ENCODE measurements at places on chromosomes 5 and 9.
A peak's percentile ranks its signal among the peaks of the same experiment; 100 is the strongest.

DNA sequence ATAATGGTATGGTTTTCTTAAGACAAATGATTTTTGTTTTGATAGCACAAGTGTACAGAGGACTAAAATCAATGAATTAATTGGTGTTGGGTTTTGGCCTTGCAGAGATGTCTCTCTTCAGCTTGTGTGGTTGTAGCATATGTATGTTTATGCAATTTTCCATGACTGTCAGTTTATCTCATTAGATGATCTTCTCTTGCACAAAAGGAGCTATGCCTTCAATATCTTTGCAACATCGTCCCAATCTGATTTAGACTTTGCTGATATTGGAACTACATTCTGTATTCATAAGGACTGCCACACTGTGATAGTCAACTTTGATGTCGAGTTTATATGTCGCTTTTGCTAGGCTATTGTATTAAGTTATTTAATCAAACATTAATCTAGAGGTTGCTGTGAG, 140.0 kb upstream of the TAF11L2 start:
- no peak for DNase-seq

DNA sequence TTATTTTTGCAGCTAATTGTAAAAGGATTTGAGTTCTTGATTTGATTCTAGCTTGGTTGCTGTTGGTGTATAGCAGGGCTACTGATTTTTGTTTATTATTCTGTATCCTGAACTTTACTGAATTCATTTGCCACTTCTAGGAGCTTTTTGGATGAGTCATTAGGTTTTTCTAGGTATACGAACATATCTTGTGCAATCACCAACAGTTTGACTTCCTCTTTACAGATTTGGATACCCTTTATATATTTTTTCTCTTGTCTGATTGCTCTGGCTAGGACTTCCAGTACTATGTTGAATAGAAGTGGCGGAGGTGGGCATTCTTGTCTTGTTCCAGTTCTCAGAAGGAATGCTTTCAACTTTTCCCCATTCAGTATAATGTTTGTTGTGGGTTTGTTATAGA, 210.8 kb downstream of the FGF10 start:
- no peak for DNase-seq

GRCh38 chr5:132470596-132470995, 20.0 kb downstream of the IRF1 start:
- no peak for DNase-seq

DNA sequence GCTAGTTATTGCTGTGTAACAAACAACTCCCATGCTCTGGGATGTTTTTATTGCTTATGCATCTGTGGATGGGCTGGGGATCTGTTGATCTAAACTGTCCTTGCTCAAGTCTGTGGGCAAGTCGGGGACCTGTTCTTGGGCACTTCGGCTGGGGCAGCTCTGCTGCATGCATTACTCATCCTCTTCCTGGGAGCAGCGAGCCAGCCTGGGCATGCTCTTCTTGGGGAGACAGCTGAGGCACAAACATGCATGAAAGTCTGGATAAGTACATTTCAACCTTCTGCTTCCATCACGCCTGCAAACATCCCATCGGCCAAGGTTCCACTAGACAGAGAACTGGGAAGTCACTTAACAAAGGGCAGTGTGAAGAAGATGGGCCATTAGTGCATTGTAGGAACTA, 66.3 kb downstream of the ANKRD33B start:
- DNase-seq: no peak

- peak; percentile 39 for DNase-seq
Measured at GRCh38 chr5:66307647-66308241, 163.6 kb downstream of the SREK1 start.

DNA sequence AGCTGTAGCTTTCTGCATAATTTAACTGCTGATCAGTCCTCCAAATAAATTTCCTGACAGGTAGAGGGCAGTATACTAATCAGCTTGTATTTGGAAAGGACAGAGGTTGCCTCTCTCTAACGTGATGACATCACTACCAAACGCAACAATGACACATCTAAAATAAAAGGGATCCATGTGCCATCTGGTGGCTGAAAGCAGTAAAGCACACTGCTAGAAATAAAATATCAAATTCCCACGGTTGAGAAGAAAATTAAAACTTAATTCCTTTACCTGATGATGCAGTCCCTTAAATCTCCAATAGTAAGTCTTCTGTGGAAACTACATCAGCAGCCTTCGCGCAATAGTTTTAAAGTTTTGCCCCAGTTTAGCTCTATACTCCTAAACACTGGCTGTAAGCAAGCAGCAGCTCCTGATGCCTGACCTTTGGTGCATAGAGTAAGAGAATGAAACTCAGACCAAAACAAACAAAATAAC, 54.5 kb downstream of the DIAPH1 start:
- peak; percentile 86 for DNase-seq

GRCh38 chr5:151958111-151958510, 33.5 kb upstream of the GLRA1 start:
- DNase-seq: no peak

DNA sequence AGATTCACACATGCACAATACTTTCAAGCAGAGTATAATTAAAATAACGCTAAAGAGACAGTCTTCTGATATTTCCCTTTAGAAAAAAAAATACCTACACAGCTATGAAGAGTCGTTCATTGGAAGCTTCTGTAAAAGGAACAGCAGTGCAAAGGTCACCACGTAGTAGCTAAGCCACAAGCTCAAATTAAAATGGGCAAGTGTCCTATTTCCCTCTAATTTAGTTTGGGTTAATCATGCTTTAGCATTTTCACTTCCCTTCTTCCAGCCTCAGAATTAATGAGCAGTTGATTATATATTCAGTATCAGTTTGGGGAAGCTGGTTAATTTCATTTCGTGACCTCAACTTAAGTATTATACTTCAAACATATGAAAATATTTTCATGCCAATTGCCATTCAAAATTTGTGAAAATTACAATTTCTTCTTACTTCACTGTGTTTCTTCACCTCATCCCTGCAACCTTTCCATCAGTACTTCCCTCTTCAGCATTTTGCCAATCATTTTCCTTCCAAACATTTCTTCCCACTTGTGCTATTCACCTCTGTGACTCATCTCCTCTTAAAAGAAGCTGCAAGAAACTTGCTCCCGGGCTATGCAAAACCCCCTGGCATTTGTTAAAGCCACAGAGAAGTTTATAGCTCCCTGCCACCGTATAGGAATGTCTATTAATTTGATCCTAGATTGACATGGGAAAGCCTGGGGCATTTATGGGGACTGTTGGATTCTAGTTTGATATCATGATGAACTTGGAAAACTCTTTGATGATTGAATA, 83.0 kb downstream of the DMRTA1 start:
- DNase-seq: no peak

DNA sequence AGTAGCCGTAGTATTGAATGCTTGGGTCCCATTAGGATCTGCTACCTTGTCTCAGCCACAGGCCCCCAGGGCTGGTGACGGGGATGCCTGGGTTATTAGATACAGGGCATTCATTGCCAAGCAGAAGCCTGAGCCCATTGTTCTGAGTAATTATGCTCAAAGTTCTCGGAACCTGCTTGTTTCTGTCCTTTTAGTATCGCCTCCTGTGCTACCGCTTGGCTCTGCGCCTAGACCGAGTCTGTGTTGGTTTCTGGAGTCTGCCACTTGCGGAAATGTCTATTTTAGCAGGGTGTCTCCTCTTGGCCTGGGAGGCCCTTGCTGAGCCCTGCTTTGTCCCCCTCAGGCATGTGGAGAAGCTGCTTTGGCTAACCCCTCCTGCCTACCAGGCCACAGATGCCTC, 506.1 kb downstream of the BNC2 start:
- DNase-seq: no peak

DNA sequence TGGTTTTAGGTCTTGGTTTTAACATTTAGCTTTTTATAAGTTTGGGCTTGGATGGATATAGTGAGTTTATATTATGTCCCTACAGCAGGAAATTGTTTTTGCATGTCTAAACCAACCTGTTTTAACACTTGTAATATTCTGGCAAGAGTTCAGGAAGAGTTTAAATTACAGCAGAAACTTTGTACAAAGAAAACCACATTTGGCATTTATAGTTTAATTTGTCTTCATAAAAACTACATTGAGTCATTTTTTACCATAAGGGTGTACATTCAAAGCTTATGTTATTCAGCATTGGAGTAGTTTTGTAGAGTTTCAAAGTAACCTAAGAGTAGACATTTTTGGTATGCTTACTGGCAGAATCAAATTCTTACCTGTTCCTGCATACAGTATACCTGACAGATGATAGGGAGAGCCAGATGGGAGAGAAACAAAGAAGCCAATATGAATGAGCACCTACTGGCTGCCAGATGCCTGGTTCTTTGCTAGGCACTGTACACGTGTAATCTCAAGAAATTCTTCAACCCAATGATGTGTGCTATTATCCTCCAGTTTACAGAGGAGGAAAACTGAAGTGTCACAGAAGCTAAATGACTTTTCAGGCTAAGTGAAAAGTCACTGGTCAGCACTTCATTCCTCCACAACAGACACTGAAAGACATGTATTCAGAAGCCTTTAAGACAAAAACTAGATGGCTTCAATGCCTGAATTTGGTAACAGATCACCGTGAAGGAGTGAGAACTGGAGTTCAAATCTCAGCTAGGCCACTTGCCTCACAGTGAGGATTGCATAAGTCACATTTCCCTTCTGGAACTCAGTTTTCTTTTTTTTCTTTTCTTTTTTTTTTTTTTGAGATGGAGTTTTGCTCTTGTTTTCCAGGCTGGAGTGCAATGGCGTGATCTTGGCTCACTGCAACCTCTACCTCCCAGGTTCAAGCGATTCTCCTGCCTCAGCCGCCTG, 25.9 kb upstream of the ECM2 start:
- DNase-seq: no peak

GRCh38 chr5:109483395-109483971, 73.7 kb upstream of the PJA2 start:
- no peak for DNase-seq

- no peak for DNase-seq
Measured at GRCh38 chr9:86116425-86116824, 17.1 kb upstream of the GOLM1 start.

GRCh38 chr5:143101725-143102386, 301.6 kb downstream of the NR3C1 start:
- no peak for DNase-seq

- DNase-seq: no peak
Measured at GRCh38 chr9:70020991-70021571, 22.6 kb upstream of the MAMDC2 start.

DNA sequence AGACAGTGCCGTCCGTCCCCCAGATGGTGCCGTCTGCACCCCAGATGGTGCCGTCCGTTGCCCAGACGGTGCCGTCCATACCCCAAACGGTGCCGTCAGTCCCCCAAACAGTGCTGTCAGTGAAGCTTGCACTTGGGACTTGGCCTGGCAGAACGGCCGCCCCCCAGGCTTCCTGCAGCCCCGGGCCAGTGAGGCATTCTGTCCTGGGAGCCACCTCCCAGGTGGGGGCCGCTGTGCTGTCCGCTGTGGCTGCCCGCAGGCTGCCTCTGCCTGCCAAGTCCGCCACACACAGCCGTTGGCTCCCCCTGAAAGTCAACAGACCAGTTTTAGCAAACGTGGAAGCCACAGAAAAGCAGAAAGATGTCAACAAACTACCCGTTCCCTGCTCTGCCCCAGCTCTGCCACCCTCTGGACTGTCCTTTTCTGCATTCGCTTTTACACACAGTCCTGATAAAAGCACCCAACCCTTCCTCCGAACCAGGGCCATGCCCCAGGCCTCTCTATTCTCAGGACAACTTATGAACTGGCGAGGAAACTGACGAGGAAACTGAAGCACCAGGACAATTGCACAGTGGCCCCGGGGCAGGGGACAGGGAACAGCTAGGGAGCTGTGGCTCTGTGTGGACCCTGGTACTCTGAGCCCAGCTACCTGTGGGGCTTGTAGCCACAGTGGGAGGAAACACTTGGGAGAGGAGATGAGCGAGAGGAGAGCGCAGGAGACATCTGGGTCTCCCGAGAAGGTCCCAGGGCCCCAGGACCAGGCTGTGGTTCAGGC, 39.6 kb upstream of the RXRA start:
- no peak for DNase-seq

- no peak for DNase-seq
Measured at GRCh38 chr5:145906401-145906800, 30.0 kb upstream of the SH3RF2 start.

GRCh38 chr5:73892218-73892617, 266.2 kb downstream of the ARHGEF28 start:
- DNase-seq: no peak

GRCh38 chr5:179126506-179126991, 66.4 kb downstream of the ZNF354C start:
- DNase-seq: no peak

GRCh38 chr5:79750611-79751510, 61.2 kb downstream of the CMYA5 start:
- no peak for DNase-seq

DNA sequence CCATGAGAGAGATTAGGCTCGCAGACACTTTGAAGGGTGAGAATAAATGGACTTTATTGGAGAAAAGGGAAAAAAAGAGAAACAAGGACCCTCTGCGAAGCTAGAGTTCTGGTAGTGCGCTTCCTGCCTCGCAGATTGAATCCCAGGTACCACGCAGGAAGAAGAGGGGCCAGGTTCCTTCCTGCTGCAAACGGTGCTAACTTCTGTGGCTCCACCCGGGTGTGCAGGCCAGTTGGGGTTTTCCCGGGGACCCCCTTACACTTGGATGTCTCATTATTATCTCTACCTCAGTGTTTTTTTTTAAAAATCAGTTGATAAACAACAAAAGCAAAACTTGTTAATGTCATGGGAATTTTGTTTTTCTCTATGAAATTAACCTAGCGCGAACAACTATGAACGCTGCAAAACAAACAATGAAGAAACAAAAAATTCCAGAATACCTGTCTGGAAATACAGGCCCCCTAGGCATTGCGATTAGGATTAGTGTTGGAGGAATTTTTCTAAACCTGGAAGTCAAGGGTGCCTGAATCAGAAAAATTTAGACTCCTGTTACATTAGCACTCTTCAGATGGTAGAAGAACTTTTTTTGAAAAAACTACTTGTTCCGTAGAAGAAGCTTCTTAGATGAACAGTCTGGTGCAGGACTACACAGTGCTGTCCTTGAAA, 414.5 kb downstream of the MAN2A1 start:
- no peak for DNase-seq

DNA sequence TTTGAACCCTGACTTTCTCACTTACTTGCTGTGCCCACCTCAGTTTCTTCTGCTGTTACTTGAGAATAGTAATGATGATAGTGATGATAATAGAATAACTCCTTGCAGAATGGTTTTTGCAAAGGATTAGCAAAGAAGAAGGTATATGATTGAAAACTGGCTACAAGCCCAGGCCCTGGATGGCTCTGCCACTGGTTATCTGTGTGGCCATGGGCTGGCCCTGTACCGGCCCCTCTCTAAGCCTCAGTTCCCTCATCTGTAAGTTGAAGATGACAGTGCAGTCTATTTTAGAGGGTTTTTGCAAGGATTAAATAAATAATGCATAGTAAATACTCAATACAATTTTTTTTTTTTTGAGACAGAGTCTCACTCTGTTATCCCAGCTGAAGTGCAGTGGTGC, 6.2 kb downstream of the TTLL11 start:
- no peak for DNase-seq

GRCh38 chr5:140150201-140150600, 24.5 kb downstream of the IGIP start:
- no peak for DNase-seq

DNA sequence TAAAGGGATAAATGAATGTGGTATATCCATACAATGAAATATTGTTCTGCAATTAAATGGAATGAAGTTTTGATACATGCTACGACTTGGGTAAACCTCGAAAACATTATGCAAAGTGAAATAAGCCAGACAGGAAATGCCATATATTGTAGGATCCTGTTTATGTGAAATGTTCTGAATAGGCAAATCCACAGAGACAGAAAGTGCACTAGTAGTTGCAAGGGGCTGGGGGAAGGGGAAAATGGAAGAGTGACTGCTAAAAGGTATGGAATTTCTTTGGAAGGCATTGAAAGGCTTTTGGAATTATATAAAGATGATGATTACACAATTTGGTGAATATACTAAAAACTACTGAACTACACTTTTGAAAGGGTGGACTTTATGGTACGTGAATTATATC, 97.0 kb downstream of the FOXD1 start:
- no peak for DNase-seq

Measured in CD4-positive, alpha-beta T cell treated with Interleukin-6 at 100 ng/mL for 8 hours (primary cell).